Left lung (tissue), 14 donors: ENCODE measurements at places on chromosomes 11 and 22.

DNA sequence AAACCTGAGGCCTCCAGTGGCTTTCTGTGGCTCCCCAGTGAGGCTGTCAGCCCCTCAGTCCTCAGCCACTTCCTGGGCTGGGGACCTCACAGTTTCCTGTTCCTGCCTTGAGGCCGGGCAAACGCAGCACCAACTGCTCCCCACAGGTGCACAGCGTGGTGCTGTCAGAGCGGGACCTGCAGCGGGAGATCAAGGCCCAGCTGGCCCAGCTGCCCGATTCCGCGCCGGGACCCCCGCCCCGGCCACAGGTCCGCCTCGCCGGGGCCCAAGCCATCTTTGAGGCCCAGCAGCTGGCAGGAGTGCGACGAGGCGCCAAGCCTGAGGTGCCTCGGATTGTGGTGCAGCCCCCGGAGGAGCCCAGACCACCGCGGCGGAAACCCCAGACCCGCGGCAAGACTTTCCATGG lies 5.4 kb downstream of the TBC1D10C start:
- DNase-seq, result peak; percentile 81

DNA sequence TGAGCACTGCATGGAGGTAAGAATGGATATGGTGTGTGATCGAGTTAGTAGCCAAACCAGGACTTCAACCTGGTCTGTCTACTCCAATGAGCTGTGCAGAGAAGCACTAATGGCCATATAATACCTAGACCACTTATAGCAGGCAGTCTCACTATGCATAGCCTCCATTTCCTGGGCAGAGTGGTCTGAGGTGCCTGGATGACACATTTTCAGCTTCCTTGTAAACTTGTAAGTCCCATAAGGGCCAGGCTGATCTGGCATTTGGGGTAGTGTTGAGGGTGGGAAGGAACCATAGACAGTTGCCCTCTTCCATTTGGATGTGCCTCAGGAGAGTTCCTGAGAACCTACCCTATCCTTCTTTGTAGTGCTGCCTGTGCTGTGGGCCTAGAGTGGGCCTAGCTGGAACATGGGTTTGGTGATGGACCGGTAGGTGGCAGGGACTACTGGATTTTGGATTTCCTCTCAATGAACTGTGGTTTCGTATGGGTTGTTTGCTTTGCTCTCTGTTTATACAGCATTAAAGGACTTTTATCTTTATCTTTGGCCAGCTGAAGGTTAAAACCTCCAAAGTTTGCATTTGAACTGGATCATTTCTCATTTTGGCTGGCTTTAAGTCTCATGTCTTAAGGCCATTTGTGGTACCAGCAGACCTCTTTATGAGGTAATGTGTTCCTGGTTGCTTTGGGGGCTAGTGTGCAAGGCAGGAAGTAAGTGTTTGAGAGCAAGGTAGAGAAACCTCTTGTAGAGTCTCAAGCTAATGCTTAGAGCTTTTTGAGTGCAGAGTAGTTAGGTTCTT lies 86.9 kb downstream of the STIM1 start:
- no peak for DNase-seq

DNA sequence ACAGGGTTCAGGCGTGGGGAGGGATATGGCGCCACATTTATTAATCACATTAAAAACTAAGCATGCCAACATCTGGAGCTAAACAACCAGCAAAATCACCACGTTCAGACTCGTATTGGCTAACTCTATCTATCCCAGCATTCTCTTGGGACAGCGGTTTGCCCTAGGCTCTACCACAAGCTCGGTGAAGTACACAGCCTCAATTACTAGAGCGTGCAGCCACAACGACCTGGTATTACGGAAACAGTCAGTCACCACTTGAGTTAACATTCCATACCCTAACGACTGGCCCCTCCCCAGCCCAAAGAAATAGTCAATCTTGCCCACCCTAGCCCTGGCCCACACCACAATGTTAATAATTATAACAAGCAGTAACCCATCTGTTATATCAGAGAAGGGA lies 32.1 kb downstream of the APOL5 start:
- DNase-seq, result no peak

- peak; percentile 42 for DNase-seq
Measured at GRCh38 chr11:88103337-88104206, 71.7 kb downstream of the RAB38 start.

GRCh38 chr11:111963931-111964340 lies 26.8 kb downstream of the DIXDC1 start:
- no peak for DNase-seq

GRCh38 chr11:122271137-122271536 lies 155.1 kb upstream of the BLID start:
- no peak for DNase-seq

- no peak for DNase-seq
Measured at GRCh38 chr11:36777311-36777710, 179.3 kb upstream of the RAG2 start.

GRCh38 chr11:119389611-119390254 lies 8.2 kb upstream of the USP2 start:
- no peak for DNase-seq

GRCh38 chr11:63765688-63766241 lies 2.8 kb downstream of the ZFTA start:
- no peak for DNase-seq

DNA sequence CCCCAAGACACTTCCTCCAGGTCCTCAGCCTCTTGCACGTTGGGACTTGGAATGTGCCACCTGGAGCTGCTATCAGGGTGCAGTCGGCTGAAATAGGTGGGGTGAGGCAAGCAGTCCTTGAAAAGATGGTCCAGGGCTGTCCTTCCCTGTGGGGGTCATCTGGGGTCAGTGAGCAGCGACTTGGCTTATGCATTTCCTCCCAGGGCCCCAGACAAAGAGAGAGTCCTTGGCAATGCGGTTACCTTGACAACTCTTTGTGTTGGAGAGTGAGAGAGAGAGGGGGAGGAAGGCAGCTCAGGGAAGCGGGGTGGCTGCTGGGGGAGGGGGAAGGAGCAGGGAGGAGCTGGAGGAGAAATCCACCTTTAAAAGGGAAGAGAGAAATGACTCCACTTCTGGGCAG lies 93.8 kb downstream of the MIAT start:
- no peak for DNase-seq

- no peak for DNase-seq
Measured at GRCh38 chr22:19756288-19757128, 4.1 kb upstream of the TBX1 start.

DNA sequence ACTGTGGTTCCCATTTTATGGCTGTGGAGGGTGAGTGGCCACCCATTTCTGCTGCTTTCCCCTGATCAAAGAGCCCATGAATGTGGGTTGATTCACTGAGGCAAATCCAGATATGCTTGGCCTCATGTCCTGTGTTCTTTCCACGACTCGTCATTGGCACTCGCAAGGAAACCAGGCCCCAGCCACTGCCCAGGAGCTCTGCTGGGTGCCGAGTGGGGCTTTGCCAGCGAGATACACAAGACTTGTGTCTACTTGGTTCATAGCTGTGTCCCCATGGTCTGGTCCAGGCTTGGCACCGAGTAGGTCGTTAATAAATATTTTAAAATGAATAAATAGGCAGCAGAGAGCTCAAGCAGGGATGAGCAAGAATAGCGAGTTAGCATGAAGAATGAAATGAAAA lies 1291.5 kb downstream of the TBC1D22A start:
- no peak for DNase-seq

- DNase-seq, result no peak
Measured at GRCh38 chr11:101812546-101812945, 102.3 kb upstream of the CEP126 start.

- no peak for DNase-seq
Measured at GRCh38 chr11:111153194-111153593, 92.3 kb upstream of the POU2AF2 start.

DNA sequence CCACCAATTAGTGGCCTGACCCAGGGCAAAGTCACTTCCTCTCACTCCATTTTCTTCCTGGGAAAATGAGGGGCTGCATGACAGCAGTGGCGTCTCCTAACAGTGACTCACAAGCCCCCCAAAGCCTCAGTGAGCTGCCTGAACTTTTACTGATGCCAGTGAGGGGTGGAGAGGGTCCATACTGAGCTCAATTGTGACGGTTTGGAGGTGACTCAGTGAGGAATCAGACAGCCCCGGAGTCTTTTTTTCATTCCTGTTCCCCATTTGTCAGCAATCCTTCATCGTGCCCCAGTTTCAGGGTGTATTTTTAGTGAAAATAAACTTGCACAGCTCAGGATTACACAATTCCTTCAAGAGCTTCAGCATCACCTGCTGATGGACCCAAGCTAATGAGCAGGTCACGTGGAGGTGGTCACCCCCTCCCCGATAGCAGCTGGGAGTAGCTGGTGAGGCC lies 30.1 kb upstream of the RASD2 start:
- no peak for DNase-seq

GRCh38 chr22:31088233-31088986 lies 7.3 kb downstream of the SMTN start:
- no peak for DNase-seq

DNA sequence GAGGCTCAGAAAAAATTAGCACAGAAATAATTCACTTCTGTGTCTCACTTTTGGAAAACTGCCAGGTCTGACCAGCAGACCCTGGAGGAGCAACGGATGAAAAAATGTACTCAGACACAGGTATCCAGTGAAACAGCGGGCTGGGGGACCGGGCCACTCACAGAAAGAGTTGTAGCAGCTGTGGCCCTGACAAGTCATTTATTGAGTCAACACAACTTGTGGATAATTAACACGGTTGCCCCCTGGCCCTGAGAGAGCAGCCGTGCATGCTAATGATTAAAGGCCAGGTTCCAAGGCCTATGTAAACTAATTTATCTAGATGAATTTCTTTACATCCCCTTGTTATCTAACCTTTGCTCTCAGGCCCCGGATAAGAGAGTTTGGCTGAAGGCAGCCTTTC lies 131.3 kb downstream of the AASDHPPT start:
- DNase-seq, result no peak

DNA sequence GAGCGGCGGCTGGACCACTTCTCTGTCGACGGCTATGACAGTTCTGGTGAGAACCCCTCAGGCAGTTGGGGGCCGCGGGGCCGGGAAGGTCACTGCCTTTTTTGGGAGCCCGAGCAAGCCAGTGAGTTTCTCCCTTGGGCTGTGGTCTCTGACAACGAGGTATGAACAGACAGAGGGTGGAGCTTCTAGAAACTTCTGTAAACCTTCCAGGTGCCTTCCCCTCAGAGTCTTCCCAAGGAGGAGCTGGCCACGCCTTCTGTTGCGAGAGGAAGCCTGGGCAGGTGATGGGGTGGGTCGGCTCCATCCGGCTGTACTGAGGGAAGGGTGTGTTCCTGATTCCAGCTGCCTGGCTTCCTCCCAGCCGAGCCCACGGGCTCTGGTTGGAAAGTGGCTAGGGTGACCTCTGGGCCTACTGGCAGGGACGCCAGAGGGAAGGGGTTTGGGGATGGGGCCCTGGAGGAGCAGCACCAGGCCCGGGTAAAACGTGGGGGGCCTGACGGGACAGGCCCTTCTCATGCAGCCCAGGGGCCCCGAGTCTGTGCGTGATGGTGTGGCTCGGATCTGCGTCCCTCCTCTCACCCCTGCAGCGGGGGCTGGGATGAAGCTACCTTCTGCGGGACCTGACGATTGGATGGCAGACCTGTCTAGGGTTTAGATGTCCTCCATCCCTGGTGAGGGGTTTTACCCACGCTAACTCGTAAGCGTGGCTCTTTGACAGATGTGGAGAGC lies 110.8 kb downstream of the KCNQ1OT1 start:
- peak; percentile 21 for DNase-seq

GRCh38 chr22:44151676-44152075 lies 29.0 kb upstream of the PARVG start:
- no peak for DNase-seq

DNA sequence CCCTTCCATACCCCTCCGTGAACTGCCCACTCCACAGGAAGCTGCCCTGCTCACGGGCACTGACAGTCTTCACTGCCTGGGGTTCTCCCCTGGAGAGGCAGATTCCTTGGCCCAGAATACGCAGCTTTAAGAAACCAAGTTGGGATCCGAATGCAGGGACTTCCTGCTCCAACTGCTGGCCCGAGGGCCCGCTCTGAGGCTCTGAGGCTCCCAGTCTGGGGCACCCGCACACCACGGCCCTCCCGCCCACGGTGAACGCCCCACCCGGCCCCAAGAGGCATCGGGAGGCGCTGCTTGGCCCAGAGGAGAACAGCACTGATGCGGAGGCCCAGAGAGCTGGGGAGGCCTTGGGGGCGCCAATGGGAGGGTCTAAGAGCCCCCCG lies 42.3 kb downstream of the IGF2 start:
- no peak for DNase-seq

- no peak for DNase-seq
Measured at GRCh38 chr11:117219001-117219400, 12.9 kb downstream of the PCSK7 start.

- no peak for DNase-seq
Measured at GRCh38 chr11:104366321-104366734, 202.4 kb upstream of the PDGFD start.

- peak; percentile 74 for DNase-seq
Measured at GRCh38 chr11:96162816-96163499, 180.0 kb downstream of the MAML2 start.

DNA sequence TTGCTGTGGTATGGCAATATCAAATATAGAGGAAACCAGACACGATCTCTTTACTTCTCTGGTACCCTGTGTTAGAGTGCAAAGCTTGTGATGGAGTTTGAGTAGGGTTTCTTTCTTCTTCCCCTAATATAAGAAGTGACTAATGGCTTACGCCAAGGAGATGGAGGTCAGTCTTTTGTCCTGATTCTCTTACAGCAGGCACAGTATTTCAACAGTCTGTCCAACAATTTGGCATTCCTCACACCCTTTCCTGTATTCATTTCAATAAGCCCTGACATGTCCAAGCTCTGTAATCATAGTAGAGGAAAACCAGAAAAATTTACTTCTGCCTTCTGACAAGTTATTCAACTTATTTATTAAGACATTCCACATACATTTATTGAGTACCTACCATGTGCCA lies 546.2 kb downstream of the TMEM135 start:
- DNase-seq, result no peak

- no peak for DNase-seq
Measured at GRCh38 chr11:17366495-17366894, 14.9 kb downstream of the NCR3LG1 start.

DNA sequence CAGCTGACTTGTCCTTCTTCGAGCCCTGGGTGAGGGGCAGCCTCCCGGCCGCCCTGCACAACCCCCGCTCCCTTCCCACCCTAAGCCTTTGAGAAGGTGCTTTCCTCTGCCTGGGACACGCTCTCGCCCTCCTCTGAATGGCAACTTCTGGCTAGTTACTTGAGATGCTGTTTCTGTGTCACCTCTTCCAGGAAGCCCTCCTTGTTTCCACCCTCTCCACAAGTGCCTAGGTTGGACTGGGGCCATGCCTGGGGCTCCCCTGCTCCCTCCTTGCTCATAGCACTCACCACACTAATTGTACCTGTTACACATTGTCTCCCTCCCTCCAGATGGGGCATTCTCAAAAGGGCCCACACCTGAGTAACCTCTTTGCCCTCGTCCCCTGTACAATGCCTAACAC lies 72.2 kb downstream of the SCUBE1 start:
- no peak for DNase-seq
